Right ventricle myocardium superior (tissue), 1 donor: ENCODE measurements at places on chromosomes 16 and 17. TPM values are rescaled to one million over a fixed set of nuclear protein-coding genes. Genes with fewer than 3 reads are reported as not detected.

KRT33B gene
- not detected for total RNA-seq

NOTUM gene
- 0.56 TPM for total RNA-seq

KRTAP4-4 gene
- total RNA-seq, result not detected

CCL8 gene
- not detected for total RNA-seq

SLFN13 gene
- total RNA-seq, result 5.4 TPM

ZNF500 gene
- total RNA-seq, result 4.8 TPM

STAC2 gene
- total RNA-seq, result 1.4 TPM

KRTAP4-9 gene
- not detected for total RNA-seq

ICAM2 gene
- 31.9 TPM for total RNA-seq

NPIPA3 gene
- 0.65 TPM for total RNA-seq

KRT23 gene
- total RNA-seq, result not detected

EPOP gene
- total RNA-seq, result 0.46 TPM

VPS35L gene
- 19.4 TPM for total RNA-seq

LAT gene
- 2.4 TPM for total RNA-seq

BRIP1 gene
- total RNA-seq, result 0.22 TPM

CD300C gene
- total RNA-seq, result 1.00 TPM

ALOX12B gene
- total RNA-seq, result not detected

CDH3 gene
- total RNA-seq, result not detected

STXBP4 gene
- 3.8 TPM for total RNA-seq

SLC35G6 gene
- total RNA-seq, result not detected

EVI2A gene
- total RNA-seq, result 2.2 TPM

- DNase-seq, result no peak
These were observed 66.0 kb downstream of the RPH3AL start for GRCh38 chr17:286571-286970.

GRCh38 chr17:71519285-71519684, 601.5 kb upstream of the SOX9 start:
- DNase-seq, result no peak

GRCh38 chr17:57130708-57131461, 45.8 kb downstream of the AKAP1 start:
- peak; percentile 86 for DNase-seq

- no peak for DNase-seq
These were observed 2.4 kb upstream of the SPOP start for GRCh38 chr17:49680314-49680713.

GRCh38 chr16:21638573-21638975, 13.8 kb downstream of the IGSF6 start:
- no peak for DNase-seq

DNA sequence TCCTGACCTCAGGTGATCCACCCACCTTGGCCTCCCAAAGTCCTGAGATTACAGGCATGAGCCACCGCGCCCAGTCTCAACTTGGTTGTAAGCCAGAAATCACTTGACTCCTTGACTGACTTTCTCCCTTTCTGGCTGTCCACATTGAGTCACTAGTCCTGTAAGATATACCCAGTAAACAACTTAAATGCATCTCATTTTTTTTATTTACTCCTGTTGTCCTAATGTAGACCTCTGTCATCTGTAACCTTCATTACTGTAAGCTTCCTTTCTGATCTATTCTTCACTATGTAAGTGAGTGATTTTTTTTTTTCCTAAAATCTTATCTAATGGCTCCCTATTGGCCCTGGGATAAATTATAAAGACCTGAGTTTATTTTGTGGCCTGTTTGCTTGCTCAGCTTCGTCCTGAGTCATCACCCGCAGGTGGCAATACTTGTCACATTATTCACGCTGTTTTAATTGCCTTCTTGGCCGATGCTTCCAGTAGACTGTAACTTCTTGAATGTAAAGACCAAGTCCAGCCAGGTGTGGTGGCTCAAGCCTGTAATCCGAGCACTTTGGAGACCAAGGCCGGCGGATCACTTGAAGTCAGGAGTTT, 41.0 kb downstream of the PAFAH1B1 start:
- DNase-seq, result no peak

- DNase-seq, result no peak
These were observed 38.6 kb downstream of the CDH11 start for GRCh38 chr16:65083164-65083857.

- DNase-seq, result no peak
These were observed 17.0 kb downstream of the CRYM start for GRCh38 chr16:21260870-21261791.

- DNase-seq, result no peak
These were observed 38.7 kb downstream of the NLRC5 start for GRCh38 chr16:57028086-57028485.

DNA sequence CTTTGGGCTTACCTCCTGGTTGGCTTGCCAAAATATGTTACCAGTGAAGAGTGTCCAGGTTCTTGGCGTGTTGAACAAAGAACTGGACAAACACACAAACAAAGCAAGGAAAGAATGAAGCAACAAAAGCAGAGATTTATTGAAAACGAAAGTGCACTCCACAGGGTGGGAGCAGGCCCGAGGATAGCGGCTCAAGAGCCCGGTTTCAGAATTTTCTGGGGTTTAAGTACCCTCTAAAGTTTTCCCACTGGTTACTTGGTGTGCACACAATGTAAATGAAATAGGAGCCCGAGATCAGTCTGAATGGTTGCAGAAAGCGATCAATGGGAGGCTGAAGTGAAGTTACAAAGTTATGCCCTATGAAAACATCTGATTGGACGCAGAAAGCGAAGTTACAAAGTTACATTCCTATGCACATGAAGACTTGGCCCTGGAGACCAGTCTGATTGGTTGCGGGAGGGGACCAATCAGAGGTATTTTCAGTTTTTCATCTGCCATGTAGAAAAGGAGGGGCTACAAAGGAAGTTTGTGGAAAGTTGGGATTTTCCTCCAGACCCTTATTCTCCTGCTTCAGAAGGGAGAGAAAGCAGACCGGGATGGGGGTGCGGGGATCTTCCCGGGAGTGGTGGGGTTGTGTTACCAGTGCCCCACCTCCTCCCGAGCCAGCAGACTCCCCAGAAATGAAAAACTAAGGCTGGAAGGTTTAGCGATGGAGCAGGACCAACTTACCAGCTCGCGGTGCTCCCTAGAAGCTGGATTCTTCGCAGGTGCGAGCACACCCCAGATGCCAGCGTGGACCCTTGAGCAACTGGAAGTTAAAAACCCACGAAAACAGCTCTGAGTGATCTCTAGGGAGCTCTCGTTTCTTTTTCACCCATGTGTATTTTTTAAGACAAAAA, at the start of gene SLFN12:
SLFN12 (minus strand) TSS at position 325 of the 899 bp plus-strand sequence. CDS start 9,472 bp downstream, outside the sequence.
- peak; percentile 64 for DNase-seq

DNA sequence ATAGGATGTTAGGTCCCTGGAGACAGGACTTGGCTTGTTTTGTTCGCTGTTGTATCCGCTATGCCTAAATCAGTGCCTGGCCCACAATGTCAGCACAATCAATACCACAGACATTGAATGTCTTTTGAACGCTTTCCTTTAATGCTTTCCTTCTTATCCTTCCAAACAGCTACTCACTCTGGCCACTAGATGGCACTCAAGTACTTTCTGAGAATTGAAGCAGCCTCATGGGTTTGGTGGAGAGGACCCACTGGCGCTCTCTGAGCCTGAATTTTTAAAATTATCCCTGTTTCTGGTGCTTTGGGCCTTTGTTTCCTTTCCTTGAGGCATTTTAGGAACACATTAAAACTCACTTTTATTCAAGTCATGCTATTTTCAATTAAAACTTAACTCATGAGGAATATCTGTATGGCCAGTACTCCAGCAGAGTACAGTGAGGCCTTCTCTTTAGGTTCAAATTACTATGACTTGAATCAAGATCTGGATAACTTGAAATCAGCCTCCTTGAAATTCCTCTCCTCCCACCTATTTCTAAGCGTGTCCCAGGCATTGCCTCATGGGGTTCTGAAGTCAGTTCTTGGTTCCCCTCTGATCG, 3.2 kb upstream of the NLRP1 start:
- no peak for DNase-seq

GRCh38 chr17:75516619-75517296, 430 bp downstream of the TSEN54 start:
- no peak for DNase-seq

GRCh38 chr17:44095647-44096496, 25.3 kb downstream of the G6PC3 start:
- peak; percentile 78 for DNase-seq

- no peak for DNase-seq
These were observed 214.7 kb downstream of the RPTOR start for GRCh38 chr17:80759377-80759673.

GRCh38 chr16:88345031-88345720, 37.6 kb upstream of the ZNF469 start:
- DNase-seq, result peak; percentile 34

DNA sequence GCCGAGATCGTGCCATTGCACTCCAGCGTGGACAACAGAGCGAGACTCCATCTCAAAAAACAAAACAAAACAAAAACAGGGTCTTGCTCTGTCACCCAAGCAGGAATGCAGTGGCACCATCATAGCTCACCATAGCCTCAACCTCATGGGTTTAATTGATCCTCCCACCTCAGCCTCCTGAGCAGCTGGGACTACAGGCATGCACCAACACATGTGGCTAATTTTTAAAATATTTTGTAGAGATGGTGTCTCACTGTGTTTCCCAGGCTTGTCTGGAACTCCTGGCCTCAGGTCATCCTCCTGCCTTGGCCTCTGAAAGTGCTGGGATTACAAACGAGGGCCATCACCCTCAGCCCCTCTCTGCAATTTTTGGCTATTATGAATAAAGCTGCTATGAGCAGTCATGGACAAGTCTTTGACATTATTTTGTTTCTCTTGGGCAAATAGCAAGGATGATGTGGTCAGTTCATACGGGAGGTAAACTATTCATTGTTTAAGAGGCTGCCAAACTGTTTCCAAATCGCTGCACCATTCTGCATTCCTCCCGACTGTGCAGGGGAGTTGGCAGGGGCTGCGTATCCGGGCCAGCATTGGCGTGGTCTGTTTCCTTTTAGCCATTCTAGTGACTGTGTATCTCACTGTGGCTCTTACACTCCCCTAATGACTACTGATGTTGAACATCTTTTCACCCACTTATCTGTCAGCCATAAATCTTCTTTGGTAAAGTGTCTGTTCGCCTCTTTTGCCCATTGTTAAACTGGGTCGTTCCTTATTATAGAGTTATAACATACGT, 21.1 kb downstream of the EIF4A3 start:
- no peak for DNase-seq

- no peak for DNase-seq
These were observed 18.0 kb downstream of the C17orf67 start for GRCh38 chr17:56815711-56816110.

DNA sequence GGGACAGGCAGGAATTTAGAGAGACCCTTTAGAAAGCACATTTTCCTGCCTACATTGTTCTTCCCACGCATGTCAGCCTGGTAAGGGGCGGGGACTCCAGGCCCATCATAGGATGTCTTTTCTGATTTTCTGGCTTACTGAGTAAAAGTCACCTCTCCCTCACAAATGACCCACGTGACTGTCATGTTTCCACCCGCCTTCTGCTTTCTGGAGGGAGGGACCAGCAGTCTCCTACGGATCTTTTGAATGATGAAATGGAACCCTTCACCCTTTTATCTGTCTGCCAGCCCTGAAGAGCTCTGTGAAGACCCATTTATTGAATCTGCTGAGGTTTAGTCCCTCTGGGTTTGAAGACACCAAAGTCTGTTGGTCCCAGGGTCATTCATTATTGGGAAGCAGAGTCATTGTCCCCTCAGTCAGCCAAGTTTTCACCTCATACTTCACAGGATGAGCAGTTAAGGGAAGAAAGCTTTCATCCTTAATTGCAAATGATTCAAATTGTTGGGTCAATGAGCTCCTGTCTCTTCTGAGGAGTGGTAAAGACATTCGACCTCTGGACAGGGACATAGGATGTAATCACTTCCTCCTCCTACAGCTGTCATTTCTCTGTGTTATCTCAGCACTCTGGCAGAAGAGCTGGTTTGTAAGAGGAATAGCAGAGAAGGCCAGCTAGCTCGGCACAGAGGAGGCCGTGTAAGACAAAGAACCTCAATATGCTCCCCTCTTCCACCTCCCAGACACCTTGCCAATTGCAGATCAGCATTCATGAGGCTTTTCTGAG, 446.1 kb downstream of the HS3ST3B1 start:
- DNase-seq, result no peak

DNA sequence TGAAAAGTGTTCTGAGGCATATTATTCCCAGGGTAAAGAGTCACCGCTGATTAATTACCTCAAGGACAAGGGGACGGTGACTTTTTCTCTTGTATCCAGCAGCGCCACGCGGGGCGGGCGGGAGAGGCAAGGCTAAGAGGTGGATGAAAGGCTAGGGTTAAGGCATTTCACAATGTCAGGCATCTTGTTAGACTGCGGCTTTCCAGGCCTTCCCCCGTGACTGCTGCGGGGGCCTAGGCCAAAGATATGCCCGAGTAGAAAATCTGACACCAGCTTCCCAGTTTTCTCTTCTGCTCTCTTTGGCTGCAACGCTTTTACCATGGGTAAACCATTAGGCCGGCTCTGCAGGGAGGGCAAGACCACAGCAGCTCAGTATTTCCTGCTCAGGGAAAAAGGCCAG, 698.2 kb downstream of the MAF start:
- no peak for DNase-seq

- no peak for DNase-seq
These were observed 18.0 kb downstream of the N4BP1 start for GRCh38 chr16:48591976-48592375.

GRCh38 chr17:8725881-8726876, 18.5 kb downstream of the CCDC42 start:
- no peak for DNase-seq

DNA sequence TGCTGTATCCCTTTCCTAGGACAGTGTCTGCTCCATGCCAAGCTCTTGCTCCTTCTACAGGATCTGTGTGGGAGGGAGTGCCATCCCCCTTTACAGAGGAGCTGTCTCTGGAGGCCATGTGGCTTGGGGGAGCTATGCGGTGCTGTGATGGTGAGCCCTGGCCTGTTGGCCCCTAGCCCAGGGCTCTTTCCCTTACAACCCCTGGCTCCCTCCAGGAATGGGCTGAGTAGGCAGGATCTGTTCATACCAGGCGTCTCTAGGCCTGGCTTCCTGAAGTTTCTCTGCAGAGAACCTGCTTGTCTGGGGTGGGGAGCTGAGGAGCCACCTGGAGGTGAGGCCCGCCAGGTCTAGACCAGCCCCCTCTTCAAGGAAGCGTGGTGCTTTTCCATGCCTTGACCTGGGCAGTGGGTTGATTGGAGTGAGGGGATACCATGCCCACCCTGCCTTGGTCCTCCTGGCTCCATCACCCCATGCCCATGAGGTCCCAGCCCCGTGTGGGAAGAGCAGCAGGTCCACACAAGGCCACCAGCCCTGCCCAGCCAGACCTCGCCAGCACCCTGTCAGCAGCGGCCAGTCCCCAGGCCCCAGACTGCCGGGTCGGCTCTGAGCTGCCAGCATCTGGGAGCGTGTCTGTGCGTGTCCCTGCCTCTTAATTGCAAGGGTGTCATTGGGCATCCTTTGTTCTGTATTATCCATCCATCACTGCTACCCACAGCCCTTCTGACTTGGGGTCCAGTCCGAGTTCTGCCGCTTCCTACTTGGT, 14.7 kb downstream of the LLGL2 start:
- no peak for DNase-seq

GRCh38 chr17:30920683-30921543, 832 bp upstream of the ADAP2 start:
- DNase-seq, result no peak

GRCh38 chr17:7932483-7932891, 481 bp downstream of the CNTROB start:
- DNase-seq, result no peak

GRCh38 chr16:77288222-77288621, 89.0 kb downstream of the SYCE1L start:
- no peak for DNase-seq

GRCh38 chr16:1098266-1098991, 2.4 kb upstream of the C1QTNF8 start:
- peak; percentile 58 for DNase-seq
